ENCODE measurements at places on chromosomes 12 and 14.

DNA sequence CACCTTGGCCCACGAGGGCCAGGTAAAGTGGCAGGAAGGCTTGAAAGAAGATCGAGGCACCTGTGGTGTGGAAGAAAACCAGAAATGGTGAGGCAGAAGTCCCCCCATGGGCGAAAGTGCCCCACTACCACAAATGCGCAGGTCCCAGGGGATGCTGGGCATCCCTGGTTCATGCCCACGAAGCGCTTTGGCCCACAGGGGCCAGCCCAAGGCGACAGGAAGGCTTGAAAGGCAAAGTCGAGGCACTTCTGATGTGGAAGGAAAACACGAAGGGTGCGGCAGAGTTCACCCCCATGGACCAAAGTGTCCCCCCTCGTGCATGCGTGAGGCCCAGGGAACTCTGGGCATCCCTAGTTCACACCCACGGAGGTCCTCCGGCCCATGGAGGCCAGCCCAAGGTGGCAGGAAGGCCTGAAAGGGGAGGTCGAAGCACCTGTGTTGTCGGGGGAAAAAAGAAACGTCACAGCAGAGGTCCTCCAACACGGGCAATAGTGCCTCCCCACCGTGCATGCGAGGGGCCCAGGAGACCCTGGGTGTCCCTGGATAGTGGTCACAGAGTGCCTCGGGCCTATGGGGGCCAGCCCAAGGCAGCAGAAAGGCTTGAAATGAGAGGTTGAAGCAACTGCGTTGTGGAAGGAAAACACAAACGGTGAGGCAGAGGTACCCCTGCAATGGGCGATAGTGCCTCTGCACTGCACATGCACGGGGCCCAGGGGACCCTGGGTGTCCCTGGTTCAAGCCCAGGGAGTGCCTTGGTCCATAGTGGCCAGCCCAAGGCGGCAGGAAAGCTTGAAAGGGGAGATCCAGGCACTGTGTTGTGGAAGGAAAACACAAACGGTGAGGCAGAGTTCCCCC is 373.9 kb downstream of the ALG10 start:
- no peak for DNase-seq

- DNase-seq = no peak
These were observed 995 bp downstream of the TNFRSF1A start for GRCh38 chr12:6340745-6341416.

- no peak for DNase-seq
These were observed 93.6 kb downstream of the SLC24A4 start for GRCh38 chr14:92416544-92416943.

GRCh38 chr14:53743371-53743770 is 213.3 kb downstream of the BMP4 start:
- no peak for DNase-seq

GRCh38 chr12:104154286-104154685 is 16.3 kb upstream of the NFYB start:
- DNase-seq = no peak

DNA sequence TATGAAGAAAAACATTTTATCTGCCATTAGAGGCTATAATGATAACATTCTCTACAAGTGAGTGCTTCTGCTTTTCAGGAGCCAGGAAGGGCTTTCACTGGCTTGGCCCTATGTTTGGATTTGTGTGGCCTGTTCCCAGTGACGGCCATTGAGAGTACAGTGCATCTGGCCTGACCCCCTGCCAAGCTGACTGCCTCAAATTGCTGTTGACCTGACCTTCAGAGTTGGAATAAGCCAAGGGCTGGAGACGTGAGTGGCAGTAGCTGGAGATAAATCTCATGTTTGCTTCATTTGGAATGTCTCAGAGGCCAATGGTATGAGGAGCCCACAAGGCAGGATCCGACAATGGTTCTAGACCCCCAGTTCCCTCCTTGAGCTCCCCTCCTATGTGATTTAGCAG is 28.3 kb upstream of the PLEKHG7 start:
- DNase-seq = no peak

DNA sequence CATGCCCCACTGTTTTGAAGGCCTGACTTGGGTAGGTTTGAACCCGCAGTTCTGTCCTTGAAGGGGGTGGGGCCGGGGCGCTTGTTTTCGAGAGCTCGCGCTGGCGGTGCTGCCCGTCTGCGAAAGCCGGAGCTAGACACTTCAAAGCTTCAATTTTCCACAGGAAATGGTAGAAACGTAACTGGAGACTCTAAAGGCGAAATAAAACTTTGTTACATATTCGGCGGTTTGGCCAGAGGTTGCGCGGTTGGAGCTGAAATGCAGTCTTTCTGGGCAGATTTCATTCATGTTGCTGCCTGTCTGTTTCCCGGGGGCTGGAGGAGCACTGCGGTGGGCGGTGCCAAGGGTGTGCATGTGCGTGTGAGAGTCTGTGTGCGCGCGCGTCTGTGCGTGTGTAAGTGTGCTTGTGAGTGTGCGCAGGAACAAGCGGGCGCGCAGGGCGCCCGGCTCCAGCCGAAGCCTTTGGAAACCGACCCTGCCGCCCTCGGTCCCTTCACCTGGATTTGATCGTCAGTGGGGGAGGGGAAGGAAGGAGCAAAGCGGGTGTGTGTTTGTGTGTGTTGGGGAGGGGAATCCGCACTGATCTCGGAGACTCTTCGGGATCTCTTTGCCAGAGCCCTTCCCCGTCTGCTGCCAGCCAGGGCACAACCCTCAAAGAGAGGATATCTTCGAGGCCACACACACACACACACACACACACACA is 227.7 kb upstream of the CRY1 start:
- no peak for DNase-seq

- DNase-seq = no peak
These were observed 114.6 kb upstream of the SINHCAF start for GRCh38 chr12:31440586-31440985.

GRCh38 chr14:42187846-42188245 is 581.2 kb downstream of the LRFN5 start:
- no peak for DNase-seq

DNA sequence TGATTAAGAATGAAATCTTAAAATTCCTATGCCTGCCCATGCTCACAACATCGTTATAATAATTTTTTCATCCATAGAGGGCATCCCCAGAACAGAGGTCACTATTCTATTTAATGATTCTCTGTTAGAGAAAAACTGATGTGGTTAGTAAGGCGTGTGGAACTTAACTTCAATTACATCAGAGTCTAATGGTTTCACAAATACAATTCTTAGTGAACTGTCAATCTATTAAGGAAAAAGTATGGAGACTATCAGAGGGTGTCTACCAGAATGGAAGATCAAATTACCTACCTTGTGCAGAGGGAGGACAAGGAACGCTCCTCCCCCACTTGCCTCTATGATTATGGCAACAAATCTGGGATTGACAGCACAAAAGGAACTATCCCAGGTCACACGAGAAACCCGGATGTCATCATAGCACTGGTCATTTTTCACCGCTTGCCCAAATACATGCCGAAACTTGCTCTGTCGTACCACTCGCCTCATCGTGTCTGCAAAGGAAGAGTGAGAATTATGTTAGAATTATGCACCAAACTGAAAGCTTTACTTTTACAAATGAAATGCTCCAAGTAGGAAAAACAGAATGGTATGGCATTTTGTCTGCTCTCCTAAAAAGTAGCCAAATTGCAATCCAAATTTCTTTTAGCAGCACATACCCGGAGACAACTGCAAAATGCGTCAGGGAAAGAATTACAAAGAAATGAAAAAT is 30.3 kb downstream of the CORO1C start:
- no peak for DNase-seq

- no peak for DNase-seq
These were observed 39.2 kb downstream of the NFKBIA start for GRCh38 chr14:35365130-35366055.

- DNase-seq = no peak
These were observed 73.1 kb downstream of the RESF1 start for GRCh38 chr12:32032205-32032810.

- DNase-seq = peak; percentile 41
These were observed 43.3 kb downstream of the GALNT9 start for GRCh38 chr12:132285991-132286681.

DNA sequence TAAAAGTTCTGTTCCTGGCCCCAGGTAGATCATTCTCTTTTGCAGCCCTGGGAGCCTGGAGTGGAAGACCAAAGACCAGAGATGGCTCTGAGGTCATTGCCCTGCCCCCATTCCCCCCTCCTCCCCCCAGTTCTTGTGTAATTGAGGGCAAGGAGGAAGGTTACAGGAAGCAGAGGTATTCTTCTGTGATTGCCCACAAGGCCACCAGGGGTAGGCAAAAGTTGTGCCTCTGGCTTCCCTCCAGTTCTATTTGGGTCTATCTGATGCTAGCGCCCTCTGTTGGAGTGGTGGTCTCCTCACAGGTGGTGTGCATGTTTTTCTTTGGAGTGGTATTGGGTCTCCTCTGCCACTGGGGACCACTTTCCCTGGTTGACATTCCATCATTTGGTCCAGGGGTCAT is 41.2 kb upstream of the CRY1 start:
- peak; percentile 24 for DNase-seq

DNA sequence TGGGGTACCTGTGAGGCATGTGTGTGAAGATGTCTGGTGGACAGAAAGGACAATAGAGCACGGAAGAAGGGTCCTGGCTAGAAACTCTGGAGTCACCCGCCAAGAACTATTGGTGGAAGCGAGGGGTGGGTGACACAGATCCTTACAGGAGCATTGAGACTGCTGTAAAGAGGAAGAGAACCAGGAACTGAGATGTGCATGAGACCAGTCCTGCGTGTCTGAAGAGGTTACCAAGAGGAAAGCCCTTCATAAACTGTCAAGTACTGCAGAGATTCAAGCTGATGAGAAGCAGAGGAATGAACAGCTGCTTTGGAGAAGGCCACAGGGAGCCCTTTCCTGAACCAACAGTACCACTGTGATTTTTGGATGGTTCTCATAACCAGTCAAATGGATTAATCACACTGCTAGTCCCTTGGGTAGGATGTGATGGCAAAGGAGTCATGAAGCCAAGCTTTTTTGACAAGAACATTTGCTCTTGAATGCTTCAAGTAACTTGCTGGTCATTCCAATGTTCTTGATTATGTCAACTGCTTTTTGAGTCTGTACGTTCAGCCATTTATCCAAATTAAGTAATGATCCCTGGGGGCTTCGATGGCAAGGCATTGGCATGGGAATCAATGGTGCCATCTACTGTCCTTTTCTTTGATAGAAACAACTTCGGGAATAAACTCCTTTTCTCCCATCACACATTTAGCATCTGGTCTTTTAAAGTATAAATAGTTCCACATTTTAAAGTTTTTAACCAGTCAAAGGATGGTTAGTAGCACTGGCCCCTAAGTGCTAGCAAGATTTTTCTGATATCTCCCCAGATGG is 42.9 kb downstream of the GPR135 start:
- peak; percentile 61 for DNase-seq

DNA sequence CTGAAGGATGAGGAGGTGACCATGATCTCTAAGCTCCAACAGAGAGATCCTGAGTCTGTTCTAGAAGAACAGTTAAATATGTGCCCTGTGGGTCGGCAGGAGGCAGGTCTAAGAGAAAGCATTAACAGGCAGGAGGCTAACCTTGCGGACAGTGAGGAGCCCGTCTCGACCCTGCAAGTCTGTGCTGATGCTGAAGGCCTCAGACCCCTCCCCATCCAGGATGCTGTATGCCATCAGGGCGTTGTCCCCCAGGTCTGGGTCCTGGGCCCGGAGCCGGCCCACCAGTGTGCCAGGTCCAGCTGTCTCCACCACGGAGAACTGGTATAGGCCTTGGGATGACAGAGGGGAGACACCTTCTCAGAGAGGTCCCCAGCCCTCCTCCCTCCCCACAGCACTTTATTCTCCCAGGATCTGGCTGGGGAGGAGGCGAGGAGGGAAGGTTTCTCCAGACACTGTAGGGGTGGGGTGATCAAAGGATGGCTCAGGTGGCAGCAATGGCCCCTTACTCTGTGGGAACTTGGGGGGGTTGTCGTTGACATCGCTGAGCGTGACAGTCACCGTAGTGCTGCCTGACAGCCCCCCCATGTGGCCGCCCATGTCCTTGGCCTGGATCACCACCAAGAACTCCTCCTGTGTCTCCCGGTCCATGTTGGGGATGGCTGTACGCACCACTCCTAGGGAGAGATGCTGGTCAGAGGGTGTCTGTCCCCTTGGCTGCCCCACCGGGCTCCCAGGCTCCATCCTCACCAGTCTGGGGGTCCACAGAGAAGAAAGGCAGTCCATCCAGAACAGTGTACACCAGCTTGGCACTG is 3.1 kb downstream of the CDH24 start:
- no peak for DNase-seq

DNA sequence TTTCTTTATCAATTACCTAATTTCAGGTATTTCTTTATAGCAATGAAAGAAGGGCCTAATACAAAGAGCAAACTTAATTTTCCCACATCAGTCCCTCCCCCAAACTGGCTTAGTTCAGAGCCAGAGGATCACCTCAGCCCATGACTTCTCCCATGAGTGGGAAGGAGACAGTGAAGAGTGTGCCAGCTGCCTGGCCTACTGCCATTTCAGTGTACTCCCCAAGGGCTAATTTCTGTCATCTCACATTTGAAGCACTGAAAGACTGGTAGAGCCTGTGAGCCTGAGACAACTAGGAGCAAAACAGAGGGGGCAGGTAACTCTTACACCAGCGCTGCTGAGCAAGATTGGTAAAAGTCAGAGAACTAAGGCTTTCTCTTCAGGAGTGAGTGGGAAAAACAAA is 29.1 kb upstream of the ADAM20 start:
- no peak for DNase-seq

GRCh38 chr12:26327975-26328644 is 132.7 kb downstream of the SSPN start:
- DNase-seq = no peak

DNA sequence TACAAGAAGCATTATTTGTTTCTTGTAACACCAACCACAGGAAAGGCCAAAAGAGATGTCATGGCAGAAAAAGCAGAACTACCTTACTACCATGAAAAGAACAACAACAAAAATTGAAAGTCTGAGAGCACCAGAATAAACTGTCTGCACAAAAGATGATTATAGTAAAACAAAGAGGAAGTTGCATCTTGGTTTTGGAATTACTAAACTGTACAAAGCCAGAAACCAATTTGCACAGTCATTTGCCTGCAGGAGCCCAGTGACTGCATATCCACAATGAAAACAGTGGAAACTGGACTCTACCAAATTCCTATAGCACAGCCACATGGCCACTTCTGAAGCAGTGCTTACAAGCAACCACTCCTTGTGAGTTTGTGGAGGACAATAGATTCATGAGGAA is 276.2 kb downstream of the SSPN start:
- DNase-seq = no peak

GRCh38 chr12:53951577-53952334 is 2.9 kb upstream of the HOXC12 start:
- DNase-seq = no peak

- no peak for DNase-seq
These were observed 37.6 kb downstream of the SPTB start for GRCh38 chr14:64841772-64842750.

DNA sequence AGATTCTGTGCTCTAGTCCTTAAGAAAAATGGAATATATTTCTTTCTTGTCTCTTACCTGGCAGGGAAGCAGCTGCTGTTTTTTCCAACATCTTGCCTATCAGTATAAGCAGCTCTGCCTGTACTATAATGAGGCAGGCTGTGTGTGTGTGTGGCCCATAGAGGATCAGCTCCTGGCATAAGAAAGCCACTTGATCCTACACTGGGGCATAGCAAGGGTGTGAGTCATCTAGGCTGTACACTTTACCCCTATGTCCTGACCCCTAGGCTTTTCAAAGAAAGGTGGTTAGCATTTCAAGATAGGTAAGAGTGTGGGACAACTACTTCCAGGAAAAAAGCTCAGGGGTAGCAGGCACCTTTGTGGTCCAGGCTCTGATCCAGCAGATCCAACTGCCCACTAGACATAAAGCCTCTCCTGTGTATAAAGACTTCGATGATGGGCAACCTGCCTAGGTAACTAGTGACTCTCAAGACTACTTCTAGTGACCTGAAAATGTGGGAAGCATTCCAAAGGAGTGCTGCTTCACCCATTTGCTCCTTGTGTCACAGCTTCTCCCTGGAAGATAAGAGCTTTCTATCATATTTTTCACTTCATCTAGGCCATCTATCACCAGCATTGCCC is 4.9 kb upstream of the SENP1 start:
- DNase-seq = no peak

All from NCI-H526 (cell line).